ENCODE measurements at places on chromosomes 3 and 15.

DNA sequence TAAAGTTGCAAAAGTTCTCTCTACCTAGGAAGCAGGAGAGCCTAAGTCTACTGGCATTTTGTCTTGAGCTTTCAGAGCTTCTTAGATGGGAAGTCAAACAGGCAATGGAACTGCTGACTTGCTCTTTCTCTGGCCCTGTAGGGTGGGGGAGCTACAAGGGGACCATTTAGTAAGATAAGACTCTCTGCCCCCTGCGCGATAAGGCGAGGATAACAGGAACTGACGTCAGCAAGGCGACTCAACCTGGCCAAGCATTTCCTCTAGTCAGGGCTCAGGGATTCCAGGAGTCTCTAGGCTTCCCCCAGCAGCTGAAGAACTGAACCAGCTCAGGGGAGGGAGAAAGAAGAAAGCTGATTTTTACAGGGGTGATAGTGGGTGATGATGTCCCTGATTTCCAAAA, 5.8 kb downstream of the RARB start:
- DNase-seq = no peak

DNA sequence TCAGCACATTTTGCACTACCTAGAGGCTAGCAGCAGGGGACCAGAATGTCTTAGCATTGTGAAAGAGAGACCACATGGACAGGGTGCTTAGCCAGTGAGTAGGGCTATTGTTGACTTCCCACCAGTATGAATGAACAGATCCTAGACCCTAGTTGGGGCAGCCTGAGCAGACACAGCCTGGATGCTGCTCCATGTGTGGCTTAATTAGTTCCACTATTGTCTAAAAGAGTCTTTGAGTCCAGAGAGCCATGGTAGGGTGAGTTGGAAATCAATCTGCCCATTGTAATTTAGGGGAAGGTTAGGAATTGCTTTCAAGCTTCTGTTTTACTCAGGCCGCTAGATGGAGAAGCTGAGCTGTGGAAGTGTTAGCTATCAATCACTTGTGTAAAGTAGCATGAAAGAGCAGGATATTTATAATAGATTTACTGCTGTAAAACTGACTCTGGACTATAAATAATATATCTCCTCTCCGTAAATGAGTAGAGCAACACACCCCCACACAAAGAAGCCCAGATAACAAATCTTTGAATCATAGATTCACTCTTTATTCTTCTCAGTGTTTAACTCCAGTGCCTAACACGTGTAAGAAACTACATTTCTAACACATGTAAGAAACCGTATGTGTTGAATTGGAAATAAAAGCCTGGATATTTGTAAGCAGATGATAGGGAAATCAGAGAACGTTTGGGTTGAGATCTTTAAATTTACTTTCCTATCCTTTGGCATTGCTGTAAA, 4.1 kb upstream of the GCSAM start:
- peak; percentile 63 for DNase-seq

- no peak for DNase-seq
Measured at GRCh38 chr3:38101811-38102443, 35.0 kb downstream of the ACAA1 start.

DNA sequence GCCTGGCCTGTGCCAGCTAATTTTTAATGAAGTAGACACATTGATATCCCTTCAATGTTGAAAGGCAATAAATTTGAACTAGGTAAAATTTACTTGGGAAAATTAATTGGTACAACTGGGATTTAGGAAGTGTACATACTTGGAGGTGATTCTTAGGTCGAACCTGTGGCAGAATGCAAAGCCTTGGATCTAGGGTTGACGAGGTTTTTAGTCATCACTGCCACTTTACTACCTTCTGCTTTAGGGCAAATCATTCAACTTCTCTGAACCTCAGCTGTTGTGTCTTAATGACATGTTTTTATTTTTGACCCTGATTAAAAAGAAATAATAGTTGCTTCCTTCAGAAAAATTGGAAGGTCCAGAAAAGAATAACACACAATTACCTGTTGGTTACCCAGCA, 2.5 kb downstream of the APPL1 start:
- no peak for DNase-seq

DNA sequence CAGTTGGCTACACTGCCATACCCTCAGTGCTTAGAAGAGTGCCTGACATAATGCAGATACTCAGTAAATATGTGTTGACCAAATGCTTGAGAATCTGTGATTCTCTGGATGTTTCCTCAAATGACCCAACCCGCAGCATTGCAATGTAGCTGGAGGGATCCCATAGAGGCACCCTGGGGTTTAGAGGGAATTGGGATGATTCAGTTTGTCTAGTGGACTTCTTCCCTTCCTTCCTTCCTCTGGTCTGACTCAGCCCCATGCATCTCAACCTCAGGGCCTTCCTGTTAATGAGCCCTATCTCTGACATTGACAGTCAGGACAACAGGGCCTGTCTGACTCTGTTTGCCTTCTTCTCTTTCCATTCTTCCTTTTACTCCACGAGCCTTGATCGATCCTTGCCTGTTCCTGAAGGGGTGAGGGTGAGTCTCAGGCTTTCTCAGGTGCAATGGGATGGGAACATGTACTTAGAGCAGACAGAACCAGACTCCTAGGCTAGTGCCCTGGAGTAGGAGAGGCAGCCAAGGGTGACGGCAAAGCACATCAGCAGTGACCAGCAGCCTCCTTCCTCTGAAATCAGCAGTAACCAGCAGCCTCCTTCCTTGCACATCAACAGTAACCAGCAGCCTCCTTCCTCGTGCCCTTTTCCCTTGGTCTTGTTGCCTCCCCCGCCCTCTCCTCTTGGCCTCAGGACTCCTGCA, 78.2 kb downstream of the DGKG start:
- DNase-seq = no peak

GRCh38 chr3:24773798-24774197, 279.1 kb upstream of the THRB start:
- DNase-seq = no peak

- DNase-seq = no peak
Measured at GRCh38 chr3:4741404-4742307, 237.6 kb upstream of the BHLHE40 start.

DNA sequence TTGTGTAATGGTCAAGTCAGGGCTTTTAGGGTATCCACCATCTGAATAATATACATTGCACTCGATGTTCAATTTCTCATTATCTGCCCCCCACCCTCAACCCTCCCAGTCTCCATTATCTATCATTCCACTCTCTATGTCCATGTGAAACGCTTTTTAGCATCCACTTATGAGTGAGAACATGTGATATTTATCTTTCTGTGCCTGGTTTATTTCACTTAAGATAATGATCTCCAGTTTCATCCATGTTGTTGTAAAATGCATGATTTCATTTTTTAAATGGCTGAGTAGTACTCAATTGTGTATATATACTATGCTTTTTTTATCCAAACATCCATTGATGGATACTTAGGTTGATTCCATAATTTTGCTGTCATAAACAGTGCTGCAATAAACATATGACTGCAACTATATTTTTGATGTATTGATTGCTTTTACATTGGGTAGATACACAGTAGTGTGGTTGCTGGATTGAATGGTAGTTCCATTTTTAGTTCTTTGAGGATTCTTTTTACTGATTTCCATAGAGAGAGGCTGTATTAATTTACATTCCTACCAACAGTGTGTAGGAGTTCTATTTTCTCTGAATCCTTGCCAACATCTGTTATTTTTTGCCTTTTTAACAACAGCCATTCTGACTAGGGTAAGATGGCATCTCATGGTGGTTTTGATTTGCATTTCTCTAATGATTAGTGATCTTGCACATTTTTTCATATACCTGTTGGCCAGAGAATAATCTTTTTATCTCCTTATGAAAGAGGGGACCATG, 332.9 kb upstream of the TGFBR2 start:
- DNase-seq = no peak

DNA sequence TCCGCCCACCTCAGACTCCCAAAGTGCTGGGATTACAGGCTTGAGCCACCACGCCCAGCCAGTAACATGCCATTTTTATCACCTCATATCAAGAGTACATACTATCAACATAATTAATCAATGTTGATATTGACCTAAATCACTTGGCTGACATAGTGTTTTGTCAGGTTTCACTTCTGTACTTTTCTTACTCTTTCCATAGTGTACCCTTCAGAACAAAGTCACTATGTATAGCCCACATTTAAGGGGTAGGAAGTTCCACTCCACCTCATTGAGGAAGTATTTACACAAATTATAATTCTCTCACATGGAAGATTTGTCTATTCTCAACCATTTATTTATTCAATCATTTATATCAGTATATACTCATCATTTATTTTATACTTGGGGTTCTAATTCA, 145.2 kb downstream of the STAG1 start:
- no peak for DNase-seq

All from CD4-positive, alpha-beta T cell treated with Interleukin-6 for 4 hours (primary cell).